ENCODE measurements at places on chromosomes 4 and X. TPM values are rescaled to one million over a fixed set of nuclear protein-coding genes. Genes with fewer than 3 reads are reported as not detected.

CYTL1 gene
- not detected for total RNA-seq

HTRA3 gene
- total RNA-seq: 33.8 TPM

RAB41 gene
- total RNA-seq: not detected

MAGIX gene
- total RNA-seq: 23.4 TPM

EGF gene
- total RNA-seq: 7.4 TPM

TMPRSS11D gene
- total RNA-seq: not detected

SPP1 gene
- total RNA-seq: 41.3 TPM

DNA sequence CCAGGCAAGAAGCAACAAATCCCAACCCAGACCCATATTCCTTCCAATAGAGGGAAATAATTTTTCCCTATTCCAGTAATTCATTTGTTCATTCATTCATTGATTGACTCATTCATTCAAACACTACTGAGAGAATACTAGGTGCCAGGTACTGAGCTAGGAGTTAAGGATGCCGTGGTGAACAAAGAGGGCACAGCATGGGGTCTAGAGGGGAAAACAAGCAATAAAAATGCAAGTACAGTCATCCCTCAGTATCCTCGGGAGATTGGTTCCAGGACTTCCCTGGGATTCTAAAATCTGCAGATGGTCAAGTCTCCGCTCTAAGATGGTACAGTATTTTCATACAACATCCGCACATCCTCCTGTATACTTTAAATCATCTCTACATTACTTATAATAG, 18.7 kb downstream of the RASGEF1B start:
- H3K27me3 ChIP-seq: no peaks in the 10 kb centered on the region
- H3K36me3 ChIP-seq: peaks cover 37% of the 10 kb centered on the region
- H3K4me3 ChIP-seq: no peak overlapping the region
- H3K4me1 ChIP-seq: no peaks in the 10 kb centered on the region

DNA sequence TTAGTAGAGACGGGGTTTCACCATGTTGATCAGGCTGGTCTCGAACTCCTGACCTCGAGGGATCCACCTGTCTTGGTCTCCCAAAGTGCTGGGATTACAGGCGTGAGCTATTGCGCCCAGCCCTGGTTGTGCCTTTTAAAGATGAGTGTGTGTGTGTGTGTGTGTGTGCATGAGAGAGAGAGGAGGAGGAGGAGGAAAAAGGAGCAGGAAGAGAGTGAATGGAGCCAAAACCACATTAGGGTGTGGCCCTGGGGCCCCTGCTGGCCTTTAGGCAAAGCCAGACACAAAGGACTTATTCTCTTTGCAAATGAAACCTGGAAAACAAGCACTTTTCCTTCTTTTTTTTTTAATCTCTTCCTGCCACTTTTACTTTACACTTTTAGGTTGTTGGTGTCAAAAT, 48.2 kb upstream of the KLF3 start:
- H3K4me1 ChIP-seq: no peaks in the 10 kb centered on the region
- H3K27me3 ChIP-seq: no peaks in the 10 kb centered on the region
- DNase-seq: no peak
- no peak overlapping the region for H3K27ac ChIP-seq
- H3K4me3 ChIP-seq: no peak overlapping the region
- no peaks in the 10 kb centered on the region for H3K36me3 ChIP-seq

- no peaks in the 10 kb centered on the region for H3K36me3 ChIP-seq
- H3K27me3 ChIP-seq: no peaks in the 10 kb centered on the region
- DNase-seq: no peak
- no peak overlapping the region for H3K4me3 ChIP-seq
These were observed 222.1 kb downstream of the PCDH18 start for GRCh38 chr4:137310166-137310565.

DNA sequence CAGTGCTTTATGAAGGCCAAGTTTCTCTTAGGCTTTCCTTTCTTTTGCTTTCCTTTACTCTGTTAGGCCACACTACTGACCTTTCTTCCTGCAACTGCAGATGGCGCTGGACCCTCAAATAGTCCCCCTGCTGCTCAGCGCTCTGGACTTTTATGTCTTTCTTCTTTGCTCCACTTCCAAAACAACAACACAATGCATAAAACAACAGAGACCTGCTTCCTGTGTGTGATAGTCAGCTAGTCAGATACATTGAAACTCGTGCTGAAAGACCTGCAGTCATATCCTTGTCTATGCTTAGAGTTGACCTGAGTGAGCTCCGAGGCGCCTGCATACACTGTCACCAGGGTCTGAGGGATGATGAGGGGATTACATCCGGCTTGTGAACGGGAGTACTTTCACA, 108.9 kb upstream of the TEX13D start:
- no peaks in the 10 kb centered on the region for H3K4me1 ChIP-seq
- H3K27ac ChIP-seq: no peak overlapping the region
- H3K27me3 ChIP-seq: no peaks in the 10 kb centered on the region
- no peak overlapping the region for H3K4me3 ChIP-seq
- no peak for DNase-seq
- no peaks in the 10 kb centered on the region for H3K36me3 ChIP-seq

DNA sequence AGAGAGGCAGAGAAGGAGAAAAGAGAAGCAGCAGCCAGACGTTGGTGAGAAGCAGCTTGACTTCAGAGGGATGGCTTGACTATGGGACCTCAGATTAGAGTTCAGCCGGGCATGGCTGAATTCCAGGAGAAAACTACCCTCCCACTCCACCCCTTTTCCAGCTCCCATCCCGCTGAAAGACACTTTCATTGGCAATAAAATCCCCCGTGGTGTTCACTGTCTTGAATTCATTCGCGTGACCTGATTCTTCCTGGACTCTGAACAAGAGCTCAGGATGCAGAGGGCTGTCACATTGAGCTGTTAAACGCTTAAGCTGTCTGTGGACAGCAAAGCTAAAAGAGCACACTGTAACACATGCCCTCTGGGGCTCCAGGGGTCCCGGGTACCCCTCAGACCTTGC, 1575.3 kb upstream of the AGA start:
- no peak overlapping the region for H3K27ac ChIP-seq
- DNase-seq: no peak
- no peaks in the 10 kb centered on the region for H3K27me3 ChIP-seq
- H3K36me3 ChIP-seq: no peaks in the 10 kb centered on the region
- no peak overlapping the region for H3K4me3 ChIP-seq

DNA sequence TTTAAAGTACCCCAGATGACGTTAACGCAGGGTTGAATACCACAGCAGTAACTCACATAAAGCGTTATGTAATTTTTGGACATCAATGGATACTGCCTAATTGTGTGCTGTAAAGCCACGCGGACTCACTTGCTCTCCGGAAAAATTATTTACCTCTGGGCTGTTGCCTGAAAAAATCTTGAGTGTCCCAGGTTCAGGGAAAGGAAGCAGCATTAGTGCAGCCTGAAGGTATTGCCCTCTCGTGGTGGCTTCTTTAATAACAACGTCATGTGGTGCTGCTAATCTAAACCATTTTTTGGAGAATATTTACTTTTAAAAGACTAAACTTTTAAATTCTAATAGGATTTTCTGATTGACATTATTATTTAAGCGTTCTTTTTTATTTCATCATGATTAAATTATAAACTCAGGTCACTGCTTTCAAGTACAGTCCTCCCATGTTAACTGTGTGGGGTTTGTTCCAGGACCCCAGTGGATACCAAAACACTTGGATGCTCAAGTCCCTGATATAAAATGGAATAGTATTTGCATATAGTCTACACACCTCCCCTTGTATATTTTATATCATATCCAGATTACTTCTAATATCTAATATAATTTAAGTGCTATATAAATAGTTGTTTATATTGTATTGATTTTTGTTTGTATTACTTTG, 384.8 kb downstream of the FAM133A start:
- no peak for DNase-seq
- no peaks in the 10 kb centered on the region for H3K27me3 ChIP-seq
- H3K4me1 ChIP-seq: no peaks in the 10 kb centered on the region
- no peaks in the 10 kb centered on the region for H3K36me3 ChIP-seq

DNA sequence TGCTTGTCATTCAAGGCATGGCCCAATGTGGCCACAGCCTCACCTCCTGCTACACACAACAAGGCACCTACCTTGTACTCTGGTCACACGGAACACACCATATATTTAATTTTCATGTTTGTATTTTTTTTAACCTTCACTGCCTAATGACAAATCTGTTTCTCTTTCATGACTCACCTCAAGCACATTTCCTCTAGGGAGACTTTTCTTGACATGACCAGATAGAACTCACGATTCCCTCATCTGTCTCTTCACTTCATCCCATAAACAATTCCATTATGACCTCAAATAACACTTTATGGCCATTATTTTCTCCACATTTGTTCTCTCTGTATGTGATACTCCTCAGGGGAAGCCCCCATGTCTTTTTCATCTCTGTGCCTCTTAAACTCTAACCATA, 11.1 kb downstream of the DRP2 start:
- H3K27ac ChIP-seq: no peak overlapping the region
- DNase-seq: no peak
- H3K4me1 ChIP-seq: no peaks in the 10 kb centered on the region
- no peaks in the 10 kb centered on the region for H3K27me3 ChIP-seq

GRCh38 chr4:164615964-164616363, 138.0 kb upstream of the SMIM31 start:
- no peak overlapping the region for H3K27ac ChIP-seq
- H3K4me3 ChIP-seq: no peak overlapping the region
- DNase-seq: no peak
- H3K4me1 ChIP-seq: no peaks in the 10 kb centered on the region

- H3K4me1 ChIP-seq: no peaks in the 10 kb centered on the region
- DNase-seq: no peak
- H3K36me3 ChIP-seq: no peaks in the 10 kb centered on the region
- H3K4me3 ChIP-seq: no peak overlapping the region
- H3K27me3 ChIP-seq: no peaks in the 10 kb centered on the region
- no peak overlapping the region for H3K27ac ChIP-seq
These were observed 37.4 kb downstream of the LHFPL1 start for GRCh38 chrX:112642349-112642748.

GRCh38 chr4:94262163-94263016, 54.7 kb downstream of the SMARCAD1 start:
- peaks cover 8% of the 10 kb centered on the region for H3K36me3 ChIP-seq
- no peak overlapping the region for H3K27ac ChIP-seq
- no peaks in the 10 kb centered on the region for H3K27me3 ChIP-seq
- no peak overlapping the region for H3K4me3 ChIP-seq

DNA sequence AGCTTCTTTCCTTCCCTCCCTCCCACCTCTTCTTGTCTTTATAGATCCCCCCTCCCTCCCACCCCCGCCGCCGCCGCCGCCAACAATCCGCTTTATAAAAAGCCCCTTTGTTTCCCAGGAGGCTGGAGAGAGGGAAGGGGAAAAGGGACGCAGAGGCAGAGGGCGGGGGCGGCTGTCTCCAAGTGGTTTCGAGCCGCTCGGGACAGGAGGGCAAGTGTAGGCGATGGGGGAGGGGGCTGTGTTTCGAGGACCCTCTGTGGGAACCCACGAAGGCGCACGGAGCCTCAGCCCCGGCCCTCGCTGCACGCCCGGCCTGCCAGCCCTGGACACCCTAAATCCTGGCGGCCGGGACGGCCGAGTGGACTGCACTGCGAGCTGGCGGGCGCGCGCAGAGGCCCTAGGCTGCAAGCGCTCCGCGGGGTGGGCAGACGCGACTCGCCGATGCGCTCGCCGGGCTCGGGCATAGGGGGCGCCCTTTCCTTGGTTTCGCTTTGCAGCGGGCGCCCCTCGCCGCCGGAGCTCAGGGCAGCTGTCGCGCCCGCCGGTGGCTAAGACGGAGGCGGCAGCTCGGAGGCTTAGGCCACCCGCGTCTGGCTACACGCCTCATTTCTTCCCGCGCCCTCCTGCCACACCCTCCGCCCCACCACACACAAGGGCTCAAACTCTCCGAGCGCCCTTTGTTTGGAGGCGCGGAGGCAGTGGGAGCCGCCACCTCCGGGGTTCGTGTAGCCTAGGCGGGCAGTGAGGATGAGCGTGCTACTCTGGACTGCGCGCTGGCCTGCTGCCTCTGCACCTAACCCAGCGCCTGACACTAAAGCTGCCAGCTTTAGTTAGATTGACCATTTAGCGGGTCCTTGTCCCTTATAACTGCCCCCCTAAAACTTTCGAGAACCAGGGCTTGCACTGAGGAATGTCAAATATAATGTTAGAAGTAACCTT, 2.2 kb downstream of the MAMLD1 start:
- H3K4me1 ChIP-seq: peaks cover 15% of the 10 kb centered on the region
- H3K36me3 ChIP-seq: no peaks in the 10 kb centered on the region
- H3K27me3 ChIP-seq: no peaks in the 10 kb centered on the region
- no peak for DNase-seq
- H3K4me3 ChIP-seq: peak overlapping the region; percentile 49
- peak overlapping the region; percentile 86 for H3K27ac ChIP-seq

- H3K36me3 ChIP-seq: no peaks in the 10 kb centered on the region
- no peak overlapping the region for H3K27ac ChIP-seq
- DNase-seq: no peak
- no peaks in the 10 kb centered on the region for H3K4me1 ChIP-seq
- no peak overlapping the region for H3K4me3 ChIP-seq
These were observed 831.3 kb downstream of the NLGN4X start for GRCh38 chrX:5397409-5397808.

GRCh38 chr4:10080589-10081217, 35.9 kb downstream of the WDR1 start:
- DNase-seq: no peak
- peak overlapping the region; percentile 12 for H3K27ac ChIP-seq
- no peaks in the 10 kb centered on the region for H3K4me1 ChIP-seq
- no peaks in the 10 kb centered on the region for H3K27me3 ChIP-seq
- no peak overlapping the region for H3K4me3 ChIP-seq
- H3K36me3 ChIP-seq: peaks cover 100% of the 10 kb centered on the region

DNA sequence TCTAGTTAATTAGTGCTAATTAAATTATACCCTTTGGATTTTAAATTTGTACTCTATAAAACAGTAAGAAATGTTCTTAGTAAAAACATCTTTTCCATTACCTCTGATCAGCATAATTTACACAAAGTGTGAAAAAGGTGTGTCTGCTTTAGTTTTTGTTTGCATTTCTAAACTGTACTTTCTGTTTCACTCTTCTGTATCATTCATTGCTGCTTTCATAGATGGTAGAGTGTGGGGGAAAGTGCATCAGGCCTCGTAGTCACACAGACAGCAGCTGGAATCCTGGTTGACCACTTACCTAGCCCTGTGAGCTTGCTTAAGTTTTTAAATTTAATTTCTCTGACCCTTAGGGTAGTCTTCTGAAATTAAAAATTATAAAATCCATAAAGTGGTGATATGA, 275.4 kb upstream of the PITX2 start:
- no peak overlapping the region for H3K27ac ChIP-seq
- no peak for DNase-seq
- no peaks in the 10 kb centered on the region for H3K4me1 ChIP-seq
- H3K36me3 ChIP-seq: no peaks in the 10 kb centered on the region
- no peaks in the 10 kb centered on the region for H3K27me3 ChIP-seq
- H3K4me3 ChIP-seq: no peak overlapping the region

Measured in right atrium auricular region (tissue), 2 donors.